Lower leg skin (tissue), 4 donors: ENCODE measurements at places on chromosomes 7 and 10. TPM values are rescaled to one million over a fixed set of nuclear protein-coding genes. Genes with fewer than 3 reads are reported as not detected.

DNA sequence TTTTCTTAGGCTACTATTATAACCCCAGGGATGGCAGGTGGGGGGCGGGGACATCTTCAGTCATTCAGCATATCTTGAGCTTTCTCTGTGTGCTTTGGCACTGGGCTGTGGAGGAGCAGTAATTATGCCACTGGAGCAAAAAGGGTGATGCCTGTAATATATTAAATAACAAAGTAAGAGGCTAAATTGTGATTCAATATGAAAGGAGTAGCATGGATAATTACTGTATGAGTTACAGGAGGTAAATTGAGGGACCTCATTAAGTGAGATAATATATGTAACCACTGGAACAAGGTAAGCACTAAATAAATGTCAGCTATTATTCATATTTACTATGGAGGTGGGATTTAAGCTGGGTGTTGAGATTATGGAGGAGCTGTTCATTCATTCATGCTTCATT lies 3.3 kb upstream of the STN1 start:
- no peak for DNase-seq

DNA sequence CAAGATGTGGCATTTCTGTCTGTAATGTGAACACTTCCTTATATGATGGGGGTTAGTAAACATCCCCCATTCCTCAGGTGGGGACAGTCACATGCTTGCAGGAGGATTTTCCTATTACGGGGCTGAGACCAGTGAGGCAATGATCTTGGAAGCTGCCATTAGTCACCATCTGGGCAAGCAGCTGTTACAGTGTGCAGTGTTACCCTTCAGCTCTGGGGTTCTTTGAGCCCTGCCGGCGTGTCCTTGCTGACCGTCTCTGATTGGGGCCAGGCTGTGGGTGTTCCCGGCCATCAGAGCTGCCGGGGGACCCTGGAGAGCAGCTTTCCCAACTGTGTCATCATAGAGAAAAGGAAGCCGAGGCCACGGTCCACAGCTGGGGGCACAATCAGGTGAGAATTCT lies 126.8 kb upstream of the FAM20C start:
- DNase-seq, result no peak

GRCh38 chr7:18526368-18526878 lies 30.9 kb downstream of the HDAC9 start:
- DNase-seq, result no peak

DNA sequence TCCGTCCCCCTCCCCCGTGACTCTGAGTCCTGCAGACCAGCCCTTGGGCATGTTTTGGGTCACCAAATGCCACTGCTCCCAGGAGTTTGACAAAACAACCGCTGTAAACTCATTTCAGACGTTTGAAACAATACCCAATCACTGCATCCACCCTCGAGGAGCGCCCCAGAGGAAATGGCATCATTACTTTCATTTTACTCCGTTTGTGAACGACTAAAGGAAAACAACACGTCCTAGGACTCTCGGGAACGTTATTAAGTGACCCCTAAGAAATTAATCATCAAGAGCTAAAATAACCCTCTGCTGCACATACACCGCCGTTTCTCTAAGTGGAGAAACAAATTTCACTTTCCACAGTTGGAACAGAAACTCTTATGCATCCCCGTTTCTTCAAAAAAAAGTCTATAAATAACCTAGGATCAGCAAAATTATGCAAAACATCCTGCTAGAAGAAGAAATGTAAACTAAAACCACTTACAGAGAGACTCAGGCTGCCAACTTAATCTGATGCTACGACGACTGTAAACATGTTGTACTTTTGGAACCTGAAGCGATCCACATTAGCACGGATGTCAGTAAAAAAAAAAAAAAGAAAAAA lies 109.9 kb upstream of the EFCAB10 start:
- DNase-seq, result no peak

DNA sequence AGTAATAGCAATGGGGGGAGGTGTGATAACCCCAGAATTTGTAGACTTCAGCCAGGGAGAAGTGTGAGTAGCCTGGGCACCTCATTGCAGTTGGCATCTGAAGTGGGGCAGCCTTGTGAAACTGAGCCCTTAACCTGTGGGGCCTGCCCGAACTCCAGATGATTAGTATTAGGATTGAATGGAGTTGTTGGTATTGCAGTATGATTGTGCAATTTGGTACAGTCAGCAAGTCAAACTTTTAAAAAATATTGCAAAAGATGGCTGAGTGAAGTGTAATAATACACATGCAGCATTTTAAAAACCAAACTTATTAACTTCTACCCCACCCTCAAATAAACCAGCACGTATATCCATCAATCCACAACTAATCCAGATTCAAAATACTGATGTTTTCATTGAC lies 9.3 kb downstream of the RBM33 start:
- DNase-seq, result no peak

DNA sequence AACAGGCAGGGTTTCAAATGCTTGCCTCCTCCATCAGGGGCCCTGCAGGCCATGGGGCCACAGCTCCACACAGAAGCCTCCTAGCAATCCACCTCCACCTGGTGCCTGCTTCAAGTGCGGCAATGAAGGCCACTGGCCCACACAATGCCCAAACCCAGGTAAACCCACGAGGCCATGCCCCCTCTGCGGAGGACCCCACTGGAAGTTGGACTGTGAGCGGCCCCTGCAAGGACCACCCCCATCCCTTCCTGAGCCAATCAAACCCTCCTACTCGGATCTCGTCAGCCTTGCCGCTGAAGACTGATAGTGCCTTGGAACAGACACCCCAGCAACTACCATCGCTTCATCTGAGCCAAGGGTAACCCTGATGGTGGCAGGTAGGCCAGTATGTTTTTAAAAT lies 63.1 kb downstream of the LRRC17 start:
- DNase-seq, result no peak

The FRG2B gene
- not detected for total RNA-seq

The GPC2 gene
- 27.4 TPM for total RNA-seq

The PHKG1 gene
- total RNA-seq, result 3.7 TPM
